ENCODE measurements at places on chromosomes 2 and 18. TPM values are rescaled to one million over a fixed set of nuclear protein-coding genes. Genes with fewer than 3 reads are reported as not detected.
A peak's percentile ranks its signal among the peaks of the same experiment; 100 is the strongest.

The SS18 gene
- 74.1 TPM for total RNA-seq

DNA sequence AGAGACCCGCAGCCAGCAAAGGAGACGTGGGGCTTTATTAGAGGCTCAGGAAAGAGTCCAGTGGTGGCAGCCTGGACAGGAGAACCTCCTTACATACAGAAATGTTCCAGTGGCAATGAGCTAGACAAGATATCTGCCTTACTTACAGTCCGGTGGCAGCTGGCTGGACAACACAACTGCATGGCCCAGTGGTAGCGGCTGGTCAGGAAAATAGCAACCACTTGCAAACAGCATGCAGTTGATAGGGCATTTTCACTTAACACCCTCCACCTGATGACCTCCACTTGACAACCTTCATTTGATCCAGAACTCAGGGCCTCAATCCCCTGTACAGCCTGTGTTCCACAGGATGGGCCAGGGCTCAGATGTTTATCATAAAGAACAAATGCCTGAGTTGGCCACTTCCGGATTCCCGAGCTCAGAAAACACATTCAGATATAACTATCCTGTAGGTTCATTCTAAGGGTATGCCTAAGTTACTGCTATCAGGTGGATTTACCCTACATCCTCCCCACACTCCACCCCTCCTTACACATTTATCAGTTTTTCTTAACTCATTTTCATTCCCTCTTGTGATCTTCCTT is 63.3 kb upstream of the ITPRID2 start:
- DNase-seq = no peak

GRCh38 chr18:80088823-80089222 is 20.2 kb upstream of the ADNP2 start:
- no peak for DNase-seq

The CHN1 gene
- 32.3 TPM for total RNA-seq

- no peak for DNase-seq
These were observed 37.1 kb downstream of the EVA1A start for GRCh38 chr2:75523313-75524275.

- DNase-seq = peak; percentile 77
These were observed 6.4 kb upstream of the NPPC start for GRCh38 chr2:231932711-231932970.

- DNase-seq = no peak
These were observed 38.1 kb upstream of the MMADHC start for GRCh38 chr2:149625671-149626070.

- DNase-seq = no peak
These were observed 440 bp upstream of the UGGT1 start for GRCh38 chr2:128090575-128090944.

DNA sequence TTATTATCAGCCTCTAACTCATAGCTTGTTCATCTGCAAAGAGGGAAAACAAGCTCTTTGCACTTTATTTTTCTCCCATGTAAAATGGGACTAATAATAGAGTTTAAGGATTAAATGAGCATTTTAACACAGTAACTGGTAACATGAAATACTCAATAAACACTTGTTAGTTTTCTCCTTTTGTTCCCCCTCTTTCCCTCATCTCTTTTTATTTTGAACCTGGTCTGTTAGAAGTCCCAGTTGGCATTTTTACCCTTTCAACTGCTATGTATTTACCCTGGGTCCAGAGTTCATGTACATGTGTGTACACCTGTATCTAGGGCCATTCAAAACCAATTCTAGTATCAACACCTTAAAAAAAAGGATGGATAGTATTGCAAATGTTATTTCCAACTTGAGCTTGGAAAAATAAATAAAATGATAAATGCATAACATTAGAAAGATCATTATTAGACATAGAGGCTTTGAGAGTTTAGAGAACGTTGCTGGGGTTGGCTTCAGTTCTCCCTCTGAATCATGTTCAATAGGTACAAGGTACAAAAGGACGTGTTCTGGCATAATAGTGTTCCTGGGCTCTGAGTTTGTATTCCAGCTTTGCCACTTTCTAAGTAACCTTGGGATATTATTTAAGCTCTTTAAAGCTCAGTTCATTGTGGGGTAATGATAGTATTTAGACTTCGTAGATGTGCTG is 5.2 kb upstream of the VPS54 start:
- no peak for DNase-seq

The LYPD1 gene
- 0.66 TPM for total RNA-seq

DNA sequence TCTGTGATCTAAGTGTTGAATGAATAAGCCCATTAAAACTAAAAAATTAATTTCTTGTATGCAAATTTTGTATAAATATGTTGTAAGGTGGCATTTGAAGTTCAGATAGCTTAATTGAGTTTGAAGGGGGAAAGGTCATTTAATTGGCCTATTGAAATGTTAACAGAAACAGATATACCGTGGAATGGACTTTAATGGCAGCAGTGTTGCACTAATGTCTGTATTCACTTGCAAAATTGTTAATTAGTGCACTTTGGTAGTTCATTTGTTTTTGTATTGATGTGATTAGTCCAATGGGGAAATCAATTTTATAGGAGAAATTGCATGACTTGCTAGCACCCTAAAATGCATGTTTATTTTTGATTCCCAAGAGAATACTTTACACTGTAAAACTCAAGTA is 41.8 kb upstream of the OTX1 start:
- DNase-seq = no peak

The LYG2 gene
- not detected for total RNA-seq

DNA sequence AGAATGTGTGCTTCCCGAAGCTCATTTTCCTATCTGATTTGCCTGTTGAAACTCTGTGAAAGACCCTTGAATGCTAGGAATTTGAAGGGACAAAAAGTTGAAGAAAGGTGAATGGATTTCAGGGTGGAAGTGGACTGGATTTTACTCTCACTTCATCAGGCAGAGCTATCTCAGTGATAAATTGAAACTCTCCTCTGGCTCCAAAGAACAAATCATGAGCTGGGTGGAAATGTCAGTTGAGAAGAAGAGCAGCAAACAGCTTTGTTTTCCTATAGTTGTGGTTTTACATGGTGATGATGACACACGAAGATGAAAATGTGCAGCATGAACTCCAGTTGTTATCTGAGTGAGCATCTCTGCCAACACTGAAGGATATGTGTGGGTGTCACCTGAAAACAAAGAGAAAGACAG is 34.4 kb downstream of the CD28 start:
- DNase-seq = no peak

- DNase-seq = no peak
These were observed 273.9 kb downstream of the MYT1L start for GRCh38 chr2:2057125-2057721.

The ALPG gene
- not detected for total RNA-seq

The CIB4 gene
- not detected for total RNA-seq

- DNase-seq = no peak
These were observed 655.0 kb upstream of the CDH2 start for GRCh38 chr18:28831908-28832307.

- no peak for DNase-seq
These were observed 36.4 kb upstream of the GLI2 start for GRCh38 chr2:120699292-120699691.

The METTL8 gene
- total RNA-seq = 28.2 TPM

- no peak for DNase-seq
These were observed 69.6 kb upstream of the TMEM87B start for GRCh38 chr2:111985514-111985913.

- no peak for DNase-seq
These were observed 221.3 kb upstream of the RAB6C start for GRCh38 chr2:129757915-129758783.

- DNase-seq = no peak
These were observed 413.6 kb downstream of the CDH2 start for GRCh38 chr18:27763341-27763740.

DNA sequence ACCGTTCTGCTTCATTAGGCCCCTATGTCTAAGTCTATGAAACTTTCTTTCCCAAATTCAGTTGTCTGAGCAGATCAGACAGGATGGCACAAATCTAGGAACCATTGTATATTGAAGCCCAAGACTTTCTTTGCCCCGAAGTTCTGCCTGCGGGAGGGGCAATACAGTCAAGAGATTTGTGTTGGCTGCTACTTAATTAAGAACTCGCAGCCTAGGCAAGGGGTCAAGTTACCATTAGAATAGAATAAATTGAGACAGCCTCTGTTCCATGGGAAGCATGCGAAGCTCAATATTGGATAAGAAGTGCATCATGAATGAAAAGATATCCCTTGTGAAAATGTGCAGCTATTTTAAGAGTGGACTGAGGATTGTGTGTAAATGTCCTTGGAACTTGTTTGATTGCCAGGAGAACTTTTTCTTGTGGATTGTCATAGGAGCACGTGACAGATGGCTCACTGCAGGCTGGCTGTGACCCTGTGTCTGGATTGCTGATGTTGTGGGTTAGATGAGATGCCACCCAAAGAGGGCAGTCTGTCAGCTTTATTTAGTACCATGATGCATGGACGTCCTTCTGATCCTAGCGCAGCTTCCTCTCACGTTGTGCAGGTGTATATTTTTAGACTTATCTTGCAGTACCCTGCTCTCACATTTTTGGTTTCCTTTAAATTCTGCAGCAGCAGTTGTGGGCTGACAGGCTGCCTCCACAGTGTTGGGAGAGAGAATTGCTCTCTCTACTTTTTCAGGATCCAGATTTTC is 30.9 kb downstream of the HAUS1 start:
- DNase-seq = no peak

DNA sequence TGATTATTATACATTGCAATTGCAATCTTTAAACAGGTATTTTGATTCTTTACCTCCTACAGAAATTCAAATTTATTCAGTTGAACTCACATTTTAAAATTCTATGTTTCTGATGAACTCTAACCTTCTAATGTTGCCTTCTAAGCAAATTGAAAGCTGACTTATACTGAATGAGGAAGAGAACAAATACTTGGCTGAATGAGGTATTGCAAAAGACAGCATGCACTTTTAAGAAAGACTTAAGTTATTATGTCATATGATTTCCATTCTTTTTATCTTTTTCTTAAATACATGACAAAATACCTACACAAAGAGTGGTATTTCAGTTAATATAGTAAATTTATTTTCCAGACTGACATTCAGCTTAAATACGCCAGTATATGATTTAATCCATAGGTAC is 64.7 kb downstream of the FAM228A start:
- no peak for DNase-seq

The C2orf80 gene
- not detected for total RNA-seq

GRCh38 chr2:172745636-172746035 is 10.0 kb downstream of the RAPGEF4 start:
- no peak for DNase-seq

DNA sequence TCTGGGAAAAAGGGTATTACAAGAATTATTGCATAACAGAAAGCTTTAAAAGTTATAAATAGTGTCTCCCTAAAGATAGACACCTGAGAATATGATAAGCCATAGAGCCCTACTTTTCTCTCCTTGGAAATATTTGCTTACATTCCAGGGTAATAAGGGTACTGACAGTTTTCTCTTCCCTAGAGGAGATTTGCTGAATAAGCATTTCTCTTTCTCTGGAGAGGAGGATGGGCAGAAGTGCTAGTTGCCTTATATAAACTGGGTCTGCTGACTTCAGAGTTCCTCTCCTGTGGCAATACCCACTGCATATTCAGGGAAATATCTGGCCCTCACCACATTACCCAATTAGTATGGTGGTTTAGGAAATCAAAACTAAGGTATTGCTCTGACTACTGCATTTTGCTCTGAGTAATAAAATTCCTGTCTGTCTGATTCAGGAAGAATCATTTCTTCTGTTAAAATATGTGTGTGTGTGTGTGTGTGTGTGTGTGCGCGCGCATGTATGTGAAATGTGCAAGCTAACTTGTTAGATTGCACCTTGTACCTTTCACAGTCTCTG is 1391.3 kb downstream of the DSC3 start:
- no peak for DNase-seq

The PRSS56 gene
- total RNA-seq = not detected

DNA sequence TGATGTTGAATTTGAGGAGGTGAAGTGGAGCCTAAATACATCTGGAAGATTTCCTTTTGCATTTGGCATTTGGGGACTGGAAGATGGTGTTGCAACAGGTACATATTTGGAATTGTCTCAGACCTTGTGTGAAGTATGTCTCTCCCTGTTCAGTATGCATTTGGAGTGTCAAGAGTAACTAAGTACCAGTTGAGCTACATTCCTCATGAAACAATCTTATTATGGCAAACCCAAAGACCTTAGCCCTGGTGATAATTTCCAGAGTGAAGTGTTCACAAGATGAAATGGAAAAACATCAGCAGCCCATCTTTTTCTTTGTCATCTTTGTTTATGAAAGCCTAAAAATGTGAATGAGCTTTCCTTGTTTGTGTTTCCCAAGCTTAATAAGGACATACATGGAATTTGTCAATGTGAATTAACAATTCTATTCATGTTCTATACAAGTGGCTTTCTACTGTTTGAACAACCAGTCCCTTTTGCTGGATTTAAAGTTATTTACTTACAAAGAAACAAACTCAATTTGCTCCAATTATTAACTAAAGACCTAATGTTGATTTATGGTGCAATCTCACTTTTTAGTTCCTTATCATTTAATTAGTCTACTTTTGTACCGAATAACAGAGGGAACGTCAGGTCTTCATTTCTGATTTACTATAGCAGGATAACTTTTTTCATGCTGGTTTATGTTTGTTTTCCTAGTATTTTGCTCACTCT is 42.1 kb upstream of the PPP1R1C start:
- DNase-seq = no peak

- DNase-seq = no peak
These were observed 15.4 kb upstream of the MLPH start for GRCh38 chr2:237471438-237472186.

- no peak for DNase-seq
These were observed 26.8 kb upstream of the MC5R start for GRCh38 chr18:13797157-13797611.

The ITPRIPL1 gene
- total RNA-seq = 1.4 TPM

DNA sequence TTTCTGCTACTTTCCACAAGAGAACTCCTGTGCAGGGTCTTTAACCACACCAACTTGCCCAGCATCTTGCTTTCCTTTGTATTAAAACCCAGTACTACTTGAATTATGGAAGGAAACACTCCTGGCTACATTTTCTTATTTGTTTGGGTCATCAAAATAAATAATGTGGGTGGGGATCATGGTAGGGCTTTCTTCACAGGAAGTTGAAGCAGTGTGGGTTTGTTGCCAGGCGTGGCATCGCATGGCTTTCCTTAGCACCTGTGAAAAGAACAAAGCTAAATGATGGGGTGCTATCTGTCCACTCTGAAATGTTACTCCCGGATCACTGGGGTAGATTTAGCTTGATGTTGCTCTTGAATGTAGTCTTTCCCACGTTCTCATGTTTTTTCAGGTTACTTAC is 18.7 kb downstream of the ARHGAP25 start:
- DNase-seq = peak; percentile 39

DNA sequence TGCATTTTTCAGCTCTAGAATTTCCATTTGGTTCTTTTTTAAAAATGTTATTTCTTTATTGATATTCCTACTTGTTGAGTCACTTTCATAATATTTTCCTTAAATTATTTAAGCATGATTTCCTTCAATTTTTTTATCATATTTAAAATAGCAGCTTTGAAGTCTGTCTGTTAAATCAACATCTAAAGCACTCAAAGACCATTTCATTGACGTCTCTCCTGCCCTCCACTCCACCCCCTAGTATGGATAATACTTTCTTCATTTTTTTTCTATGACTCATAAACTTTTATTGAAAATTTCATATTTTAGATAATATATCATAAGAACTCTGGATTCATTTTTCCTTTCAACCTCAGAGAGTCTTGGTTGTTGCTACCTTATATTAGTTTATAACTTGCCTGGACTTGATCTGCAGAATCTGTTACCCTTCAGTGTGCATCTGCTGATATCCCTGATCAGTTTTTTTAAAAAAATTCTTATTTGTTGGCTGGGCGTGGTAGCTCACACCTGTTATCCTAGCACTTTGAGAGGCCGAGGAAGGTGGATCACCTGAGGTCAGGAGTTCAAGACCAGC is 59.0 kb upstream of the ZNF396 start:
- DNase-seq = no peak

GRCh38 chr18:55968550-55968949 is 380.6 kb upstream of the TCF4 start:
- no peak for DNase-seq
